Uterus (tissue), 4 donors: ENCODE measurements at places on chromosomes 7 and 10.

DNA sequence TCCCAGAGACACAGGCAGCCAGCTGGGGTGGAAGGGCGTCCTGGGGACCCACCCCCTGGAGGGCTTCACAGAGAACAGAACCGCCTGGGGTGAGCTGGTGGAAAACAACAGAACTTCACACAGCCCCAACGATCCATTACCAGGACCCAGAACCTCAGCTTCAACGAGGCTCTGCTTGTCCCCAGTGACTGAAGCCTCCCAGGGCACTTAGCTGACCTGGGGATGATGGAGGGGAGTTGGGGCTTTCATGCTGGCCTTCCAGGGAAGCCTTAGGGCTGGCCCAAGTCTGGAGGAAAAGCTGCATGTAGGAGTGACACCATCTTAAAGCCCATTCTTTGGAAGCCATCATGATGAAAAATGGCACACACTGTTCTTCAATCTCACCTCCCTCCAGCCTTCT lies 300.2 kb downstream of the WDR37 start:
- no peak for DNase-seq

GRCh38 chr10:93758891-93759410 lies 1.2 kb downstream of the LGI1 start:
- no peak for DNase-seq

DNA sequence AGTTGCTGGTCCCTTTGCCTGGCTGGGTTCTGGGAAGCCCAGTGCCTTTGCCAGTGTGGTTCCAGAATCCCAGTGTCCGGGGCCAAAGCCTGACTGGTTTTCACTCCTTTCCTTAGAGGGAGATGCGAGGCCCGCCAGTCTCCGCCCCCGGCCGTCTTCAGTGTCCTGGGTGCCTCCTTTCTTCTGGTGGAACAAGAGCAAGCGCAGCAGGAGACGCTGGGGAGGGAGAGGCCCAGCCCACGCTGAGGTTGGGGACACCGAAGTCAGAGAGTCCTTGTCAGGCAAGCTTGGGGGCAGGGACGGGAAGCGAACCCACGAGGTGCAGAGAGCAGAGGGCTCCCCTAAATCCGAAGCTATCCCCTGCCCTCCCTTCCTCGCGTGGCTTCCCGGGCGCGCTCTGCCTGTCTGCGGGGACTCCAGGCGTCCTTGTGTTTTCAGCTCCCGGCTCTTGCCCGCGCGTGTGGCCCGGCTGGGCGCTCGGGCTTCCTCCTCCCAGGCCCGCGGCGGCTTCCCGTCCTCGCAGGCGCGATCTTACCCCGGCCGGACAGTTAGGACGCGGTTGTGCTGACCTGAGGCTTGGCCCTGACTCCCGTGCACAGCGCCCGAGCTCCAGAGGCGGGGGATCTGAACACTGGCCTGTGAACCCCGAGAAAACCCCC lies 60.6 kb upstream of the UBE3C start:
- DNase-seq, result no peak

DNA sequence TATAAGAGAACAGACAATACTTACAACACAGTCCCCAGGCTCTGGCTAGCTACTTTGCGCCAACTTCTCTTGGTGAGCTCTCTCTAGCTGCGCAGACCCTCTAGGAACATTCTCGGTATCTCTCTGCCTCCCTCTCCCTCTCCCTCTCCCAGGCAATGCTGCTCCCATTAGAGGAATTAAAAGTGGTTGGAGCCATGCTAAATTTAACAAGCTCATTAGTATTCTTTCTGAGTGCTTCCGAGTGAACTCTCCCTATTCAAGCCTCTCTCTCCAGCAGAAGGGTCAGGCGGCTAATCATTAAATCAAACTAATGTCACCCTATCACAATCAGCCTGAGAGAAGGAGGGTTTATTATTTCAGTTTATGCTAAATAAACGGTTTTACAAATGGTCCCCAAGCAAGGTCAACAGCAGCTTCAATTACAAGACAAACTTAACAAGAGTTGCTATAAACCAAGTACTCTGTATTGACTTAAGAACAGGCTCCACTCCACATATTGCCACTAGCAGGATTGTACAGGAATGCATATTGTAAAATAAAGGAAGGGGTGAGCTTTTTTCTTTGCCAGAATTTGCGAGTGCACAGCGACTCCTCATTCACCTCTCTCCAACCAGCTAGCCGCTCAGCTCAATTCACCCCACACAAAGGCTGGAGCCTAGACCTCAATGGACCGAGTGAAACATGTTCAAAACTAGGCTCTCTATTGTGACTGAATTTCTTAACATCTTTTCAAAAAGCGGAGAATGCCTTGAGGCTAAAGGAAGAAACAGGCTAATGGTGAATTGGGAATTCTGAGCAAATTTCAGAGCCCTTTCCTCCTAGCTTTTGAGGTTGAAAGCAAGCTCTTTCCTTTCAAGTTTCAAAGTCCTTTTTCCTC lies 84.4 kb downstream of the GLI3 start:
- no peak for DNase-seq
